ENCODE measurements at places on chromosomes 11 and 22.
A peak's percentile ranks its signal among the peaks of the same experiment; 100 is the strongest.

DNA sequence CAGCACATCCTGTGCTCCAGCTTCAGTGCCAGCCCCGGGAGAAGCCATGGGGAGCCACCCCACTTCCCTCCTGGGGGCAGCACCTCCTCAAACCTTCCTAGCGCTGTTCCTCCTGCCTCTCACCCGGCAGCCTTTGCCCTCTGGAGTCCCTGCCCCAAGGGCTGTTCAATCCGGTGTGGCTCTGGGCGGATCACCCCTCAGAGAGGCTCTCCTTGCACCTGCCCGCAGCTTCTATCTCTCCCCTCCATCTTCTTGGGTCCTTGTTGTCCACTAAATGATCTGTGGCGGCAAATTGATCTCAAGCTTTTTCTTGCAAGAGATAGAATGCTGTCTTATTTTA, 18.1 kb upstream of the CDKN1C start:
- DNase-seq = no peak

GRCh38 chr11:100687630-100688395, 725 bp downstream of the ARHGAP42 start:
- peak; percentile 55 for DNase-seq

GRCh38 chr22:35517769-35518530, 22.7 kb upstream of the RASD2 start:
- DNase-seq = no peak

DNA sequence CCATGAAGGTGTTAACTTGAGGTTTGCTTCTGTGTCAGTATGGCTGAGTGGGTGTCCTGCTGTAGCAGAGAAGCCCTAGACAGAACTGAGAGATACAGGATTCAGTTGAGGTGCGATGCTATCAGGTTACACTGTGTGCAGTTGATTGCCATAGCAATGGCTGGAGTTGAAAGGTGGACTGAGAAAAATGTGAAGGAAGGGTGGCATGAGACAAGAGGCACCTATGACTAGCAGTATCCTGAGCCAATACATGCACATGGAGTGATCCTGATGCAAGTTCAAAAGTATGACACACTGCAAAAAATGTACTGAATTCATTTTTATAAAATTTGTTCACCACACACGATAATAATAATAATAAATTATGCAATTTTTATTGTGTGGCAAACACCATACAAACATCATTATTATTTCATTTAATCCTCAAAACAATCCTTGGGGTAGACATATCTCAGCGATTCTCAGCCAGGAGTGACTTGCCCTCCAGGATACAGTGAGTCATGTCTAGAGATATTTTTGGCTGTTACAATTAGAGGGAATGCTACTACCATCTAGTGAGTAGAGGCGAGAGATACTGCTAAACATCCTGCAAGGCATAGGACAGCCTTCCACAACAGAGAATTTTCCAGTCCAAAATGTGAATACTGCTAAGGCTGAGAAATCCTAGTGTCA, 3.9 kb upstream of the PIWIL4 start:
- no peak for DNase-seq

- DNase-seq = peak; percentile 82
These were observed 6.9 kb upstream of the POLDIP3 start for GRCh38 chr22:42621505-42622002.

DNA sequence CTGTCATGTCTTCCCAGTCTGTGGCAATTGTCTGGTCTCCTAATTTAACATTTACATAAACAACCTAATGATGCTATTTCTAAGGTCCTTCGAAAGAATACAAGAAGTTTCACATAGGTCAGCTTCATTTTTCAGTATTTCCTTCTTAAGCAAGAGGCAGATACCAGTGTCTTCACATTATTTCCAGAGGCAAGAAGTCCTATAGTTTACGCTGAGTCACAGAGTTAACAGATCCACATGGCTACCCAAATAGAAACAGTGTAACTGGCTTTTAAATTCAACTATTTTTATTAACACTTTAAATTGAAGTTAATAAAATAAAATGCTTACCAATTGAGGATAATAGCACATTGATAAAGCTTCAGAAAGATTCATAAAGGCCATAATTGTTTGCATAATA, 10.9 kb downstream of the PRRG4 start:
- no peak for DNase-seq

- no peak for DNase-seq
These were observed 88.4 kb upstream of the GNAZ start for GRCh38 chr22:22981670-22982571.

DNA sequence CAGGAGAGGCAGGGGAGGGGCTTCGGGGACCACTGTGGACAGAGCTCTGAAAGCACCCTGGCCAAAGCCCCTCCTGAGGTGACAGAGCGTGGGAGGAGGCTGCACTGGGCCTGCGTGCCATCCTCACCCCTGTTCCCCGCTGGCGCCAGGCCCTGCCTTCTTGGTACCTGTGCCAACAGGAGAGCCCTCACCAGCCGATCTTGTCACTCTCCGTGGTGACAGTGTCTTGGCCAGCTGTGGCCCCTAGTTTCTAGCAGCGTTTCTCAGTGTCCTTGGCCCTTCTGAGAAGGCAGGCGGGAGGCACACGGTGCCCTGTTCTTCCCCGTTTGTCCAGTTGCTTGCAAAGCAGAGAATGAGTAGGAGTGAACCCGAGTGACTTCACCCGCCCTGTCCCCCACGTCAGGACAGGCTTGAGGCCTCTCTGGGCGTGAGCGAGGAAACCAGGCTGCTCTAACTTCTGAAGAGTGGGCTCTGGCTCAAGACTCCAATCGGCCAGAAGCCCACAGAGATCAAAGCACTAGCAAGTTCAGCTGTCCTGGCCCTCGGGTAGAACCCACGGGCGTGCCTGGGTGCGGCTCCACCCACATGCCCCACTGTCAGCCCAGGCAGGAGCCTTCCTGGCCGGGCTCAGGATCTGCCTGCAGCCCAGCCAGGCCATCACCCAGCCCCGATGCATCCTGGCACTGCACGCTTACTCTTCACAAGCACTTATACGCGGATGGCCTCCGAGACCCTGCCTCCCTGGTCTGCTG, 60.2 kb upstream of the EMID1 start:
- DNase-seq = no peak

- DNase-seq = no peak
These were observed 15.4 kb downstream of the ARHGEF17 start for GRCh38 chr11:73323464-73323863.
